ENCODE measurements at places on chromosomes 7 and 10.

DNA sequence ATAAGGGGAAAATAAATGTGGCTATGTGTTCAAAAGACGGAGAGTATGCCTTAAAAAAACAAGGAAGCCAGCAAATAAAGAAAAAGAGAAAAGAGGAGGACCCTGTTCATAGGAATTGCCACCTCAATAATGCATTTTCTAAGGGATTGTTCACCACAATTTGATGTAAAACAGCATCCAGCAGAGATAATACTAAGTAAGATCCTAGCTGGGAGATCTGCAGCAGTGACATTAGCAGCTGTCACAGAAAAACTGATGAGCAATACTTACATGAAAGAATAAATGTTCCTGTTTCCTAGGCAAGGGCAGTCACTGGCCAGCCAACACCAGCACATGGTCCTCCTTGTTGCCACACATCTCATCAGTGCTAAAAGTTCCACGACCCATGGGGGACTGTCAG lies 391.5 kb downstream of the SORCS1 start:
- DNase-seq: no peak

- DNase-seq: no peak
Observed at GRCh38 chr7:130432886-130433285, 7.9 kb downstream of the CEP41 start.

DNA sequence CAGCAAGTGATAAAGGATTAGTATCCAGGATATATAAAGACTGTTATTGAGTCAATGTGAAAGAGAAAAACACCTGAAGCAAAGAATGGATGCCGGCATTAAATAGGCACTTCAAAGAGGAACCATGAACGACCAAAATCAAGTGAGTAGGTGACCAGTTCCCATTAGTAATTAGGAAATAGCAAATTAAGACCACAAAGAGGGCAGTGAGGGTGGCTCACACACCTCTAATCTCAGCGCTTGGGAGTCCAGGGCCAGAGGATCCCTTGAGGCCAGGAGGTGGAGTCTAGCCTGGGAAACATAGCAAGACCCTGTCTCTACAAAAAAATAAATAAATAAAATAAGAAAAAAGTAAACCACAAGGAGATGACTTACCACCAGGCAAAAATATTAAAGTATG lies 1.5 kb upstream of the ANTXRL start:
- DNase-seq: no peak

DNA sequence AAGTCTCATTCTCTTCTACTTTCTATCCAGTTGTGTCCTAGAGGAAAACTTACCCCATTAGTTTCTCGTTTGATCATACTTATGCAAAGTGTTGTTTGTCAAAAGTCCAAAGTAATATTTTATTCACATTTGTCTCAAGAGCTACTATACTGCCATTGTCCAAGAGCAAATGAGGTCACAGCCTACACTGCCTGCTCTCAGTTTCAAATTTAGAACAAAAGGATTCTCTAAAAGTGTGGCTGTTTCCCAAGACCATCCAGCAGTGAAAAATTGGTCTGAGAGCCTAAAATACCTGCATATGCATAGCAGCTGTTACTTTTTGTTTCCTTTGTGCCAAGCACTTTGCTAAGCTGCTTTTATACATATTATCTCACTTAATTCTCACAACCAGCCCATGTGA lies 439.5 kb upstream of the NFE2L3 start:
- DNase-seq: no peak

GRCh38 chr10:101902032-101902819 lies 58.6 kb upstream of the KCNIP2 start:
- DNase-seq: peak; percentile 93

All from NCI-H69 (cell line).